ENCODE measurements at places on chromosomes 2 and 18. TPM values are rescaled to one million over a fixed set of nuclear protein-coding genes. Genes with fewer than 3 reads are reported as not detected.

GRCh38 chr2:48122166-48122565 lies 215.9 kb upstream of the FBXO11 start:
- DNase-seq: no peak

The FER1L5 gene
- 0.58 TPM for total RNA-seq

GRCh38 chr2:40219141-40219540 lies 232.7 kb downstream of the SLC8A1 start:
- no peak for DNase-seq

- DNase-seq: no peak
These were observed 859.2 kb upstream of the GYPC start for GRCh38 chr2:125796784-125797183.

DNA sequence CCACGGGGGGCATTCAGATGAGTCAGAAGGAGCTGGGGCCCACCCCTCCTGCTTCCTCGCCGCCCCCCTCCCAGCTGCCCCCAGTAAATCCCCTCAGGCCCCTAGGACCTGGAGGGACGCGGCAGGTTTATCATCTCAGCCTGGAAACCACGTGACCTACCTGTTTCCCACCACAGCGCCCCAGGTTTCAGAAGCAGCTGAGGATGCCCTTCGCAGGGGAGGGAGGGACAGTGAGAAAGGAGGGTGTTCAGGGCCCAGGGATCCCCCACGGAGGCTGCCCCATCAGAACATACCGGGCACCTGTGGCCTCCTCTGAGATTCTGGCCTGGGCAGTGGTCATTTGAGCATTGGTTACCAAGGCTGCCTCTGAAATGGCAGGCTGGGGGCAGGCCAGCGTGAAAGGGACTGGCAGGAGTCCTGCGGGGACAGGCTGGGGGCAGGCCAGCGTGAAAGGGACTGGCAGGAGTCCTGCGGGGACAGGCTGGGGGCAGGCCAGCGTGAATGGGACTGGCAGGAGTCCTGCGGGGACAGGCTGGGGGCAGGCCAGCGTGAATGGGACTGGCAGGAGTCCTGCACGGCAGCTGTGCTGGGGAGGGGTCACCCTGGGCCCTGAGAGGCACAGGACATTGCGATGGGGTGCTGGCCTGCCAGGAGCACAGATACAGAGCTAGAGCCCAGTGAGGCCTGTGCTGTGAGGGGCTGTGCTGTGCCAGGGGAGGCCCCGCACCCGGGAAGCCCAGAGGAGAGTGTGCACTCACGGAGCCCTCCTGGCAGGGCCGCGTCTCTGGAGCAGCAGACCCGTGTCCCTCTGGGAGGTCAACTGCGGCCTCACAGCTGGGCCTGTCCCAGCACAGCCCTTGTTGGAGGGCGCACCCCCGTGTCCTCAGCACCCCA lies 1.6 kb downstream of the NEU4 start:
- no peak for DNase-seq

The LYPD6 gene
- 16.9 TPM for total RNA-seq

DNA sequence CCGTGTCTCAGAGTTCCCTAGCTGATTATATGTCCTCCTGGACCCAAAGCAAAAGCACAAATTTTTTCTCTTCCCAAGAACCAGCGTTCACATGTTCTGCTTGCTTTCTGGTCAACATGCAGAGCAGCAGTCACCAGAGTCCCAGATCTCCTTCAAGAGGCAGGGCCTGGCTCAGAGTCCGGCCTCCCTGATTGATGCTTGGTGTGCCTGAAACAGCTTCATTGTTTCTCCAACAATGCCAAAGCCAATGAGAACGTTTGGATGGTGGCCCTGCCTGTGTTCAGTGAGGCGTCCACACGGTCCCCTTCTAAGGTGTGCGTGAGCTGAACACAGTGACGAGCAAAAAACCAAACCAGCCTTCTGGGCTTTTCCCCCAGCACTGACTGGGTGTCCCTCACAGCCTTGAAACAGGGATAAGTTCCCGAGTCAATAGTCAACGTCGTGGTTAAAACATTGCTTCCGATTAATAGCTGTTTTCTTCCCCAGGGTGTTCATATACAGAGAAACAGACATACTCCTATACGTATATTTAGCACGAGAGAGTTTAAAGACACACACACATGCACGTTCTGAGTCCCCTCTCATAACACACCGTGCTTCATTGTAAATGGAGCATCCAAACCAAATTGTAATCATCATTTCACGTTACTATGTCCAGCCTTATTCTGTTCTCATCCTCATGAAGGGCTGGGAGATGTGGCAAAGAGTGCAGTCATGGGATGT lies 19.3 kb upstream of the POU3F3 start:
- DNase-seq: no peak

The LIMS2 gene
- 18.7 TPM for total RNA-seq

DNA sequence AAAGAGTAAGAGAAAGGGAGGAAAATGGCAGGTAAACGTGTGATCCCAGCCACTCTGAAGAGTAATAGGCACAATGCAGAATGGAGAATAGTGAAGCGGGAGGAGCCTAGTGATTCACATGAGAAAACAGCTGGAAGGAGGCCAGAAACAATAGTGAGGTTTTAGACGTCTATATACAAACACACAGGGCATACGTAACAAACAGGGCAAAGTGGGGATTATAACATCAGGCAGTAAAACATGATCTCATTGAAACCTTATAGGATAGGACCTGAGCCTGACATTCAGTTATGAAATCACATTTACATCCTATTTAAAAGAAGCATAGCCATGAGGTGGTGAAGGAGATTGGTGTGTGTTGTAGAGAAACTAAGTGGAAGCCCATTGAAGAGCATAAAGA lies 33.0 kb upstream of the GATA6 start:
- DNase-seq: no peak

GRCh38 chr2:78963881-78964280 lies 61.6 kb upstream of the REG3G start:
- DNase-seq: no peak

DNA sequence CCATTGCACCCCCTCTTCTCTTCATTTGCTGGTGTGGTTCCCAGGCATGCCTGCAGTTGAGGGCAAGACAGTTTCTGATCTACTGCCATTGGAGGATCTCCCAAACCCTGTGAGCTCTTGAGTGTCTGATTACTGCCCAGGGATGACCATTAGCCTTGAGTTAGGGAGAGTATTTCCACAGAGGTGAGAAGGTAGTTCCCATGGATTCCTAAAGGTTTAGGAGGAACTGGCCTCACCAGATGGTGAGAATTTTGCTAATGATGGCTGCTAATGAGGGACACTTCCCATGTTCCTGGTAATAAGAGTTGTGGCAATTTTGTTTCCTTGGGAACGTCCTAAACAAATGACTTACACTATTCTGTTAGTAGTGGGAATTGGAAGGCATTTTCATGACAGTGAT lies 42.5 kb downstream of the PTPRM start:
- DNase-seq: no peak

GRCh38 chr2:75274936-75275335 lies 75.6 kb upstream of the TACR1 start:
- DNase-seq: no peak

DNA sequence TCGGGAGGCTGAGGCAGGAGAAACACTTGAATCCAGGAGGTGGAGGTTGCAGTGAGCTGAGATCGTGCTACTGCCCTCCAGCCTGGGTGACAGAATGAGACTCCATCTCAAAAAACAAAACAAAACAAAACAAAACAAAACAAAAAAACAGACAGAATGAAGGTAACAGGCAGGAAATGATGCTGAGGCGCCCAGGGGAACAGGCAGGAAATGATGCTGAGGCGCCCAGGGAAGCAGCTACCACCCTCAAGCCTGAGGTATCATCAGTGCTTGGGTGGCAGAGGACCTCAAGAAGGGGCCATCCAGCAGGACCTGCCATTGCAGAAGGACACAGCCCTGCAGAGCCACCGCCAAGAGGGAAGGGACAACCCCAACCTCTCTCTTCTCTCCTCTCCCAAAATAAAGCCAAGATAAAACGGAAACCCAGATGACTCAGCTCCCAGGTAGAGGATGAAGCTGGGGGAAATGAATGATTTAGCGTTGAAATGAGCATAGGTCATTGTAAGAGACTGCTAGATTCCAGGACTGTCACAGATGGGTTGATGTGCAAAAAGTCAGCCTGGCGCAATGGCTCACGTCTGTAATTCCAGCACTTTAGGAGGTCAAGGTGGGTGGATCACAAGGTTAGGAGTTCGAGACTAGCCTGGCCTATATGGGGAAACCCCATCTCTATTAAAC lies 19.3 kb downstream of the SOWAHC start:
- DNase-seq: no peak

- DNase-seq: no peak
These were observed 22.3 kb downstream of the ATP8B1 start for GRCh38 chr18:57780706-57781347.

DNA sequence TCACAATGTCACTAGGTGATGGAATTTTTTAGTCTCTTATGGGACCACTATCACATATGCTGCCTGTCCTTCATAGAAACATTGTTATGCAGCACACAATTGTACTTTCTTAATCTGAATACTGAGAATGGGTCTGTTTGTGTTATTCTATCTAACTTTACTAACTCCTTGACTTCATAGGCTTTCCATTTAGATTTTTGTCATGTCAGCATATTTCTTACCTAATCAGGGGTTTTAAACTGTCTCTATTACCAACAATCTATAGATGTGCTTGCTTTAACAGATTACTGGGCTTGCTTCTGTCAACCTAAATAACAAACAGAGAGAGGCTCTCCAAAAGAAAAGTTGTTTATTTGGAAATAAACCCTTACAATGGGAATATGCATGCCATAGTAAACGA lies 289.6 kb upstream of the ZNF804A start:
- DNase-seq: no peak

GRCh38 chr2:159140070-159140769 lies 146.3 kb downstream of the WDSUB1 start:
- no peak for DNase-seq

DNA sequence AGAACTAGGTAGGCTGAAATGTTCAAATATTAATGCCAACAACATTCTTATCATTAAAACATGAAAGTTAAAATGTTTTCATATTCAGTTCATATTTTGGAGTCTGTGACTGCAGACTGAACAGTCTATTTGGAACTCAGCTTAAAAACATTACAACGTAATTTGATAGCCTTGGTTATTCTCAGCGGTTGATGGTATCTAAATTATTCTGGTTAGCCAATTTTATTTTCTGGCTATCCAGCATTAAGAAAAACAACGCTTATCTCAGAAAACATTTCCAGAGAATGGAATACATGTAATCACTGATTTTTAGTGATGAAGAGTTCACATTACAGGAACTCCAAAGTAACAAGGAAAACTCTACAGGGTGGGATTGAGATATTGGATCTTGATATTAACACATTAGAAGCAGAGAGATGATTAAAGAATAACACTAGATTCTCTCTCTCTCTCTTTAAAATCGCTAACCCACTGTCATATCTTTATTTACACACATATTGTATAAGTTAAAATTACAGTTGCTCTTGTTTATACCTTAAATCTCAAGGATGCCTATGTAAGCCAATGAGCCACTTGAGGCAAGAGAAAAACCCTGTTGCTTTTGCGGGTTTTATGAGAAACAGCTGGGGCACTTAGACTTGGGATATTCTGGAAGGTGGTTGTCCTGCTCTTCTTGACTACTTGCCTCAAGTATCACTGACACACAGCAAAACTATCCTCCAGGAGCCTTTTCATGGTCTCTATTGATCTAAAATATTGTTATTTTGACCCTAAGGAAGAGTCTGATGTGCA lies 84.9 kb downstream of the ICOS start:
- no peak for DNase-seq

- DNase-seq: no peak
These were observed 862.3 kb upstream of the POU3F3 start for GRCh38 chr2:103991591-103991990.

The XDH gene
- total RNA-seq: 2.1 TPM

DNA sequence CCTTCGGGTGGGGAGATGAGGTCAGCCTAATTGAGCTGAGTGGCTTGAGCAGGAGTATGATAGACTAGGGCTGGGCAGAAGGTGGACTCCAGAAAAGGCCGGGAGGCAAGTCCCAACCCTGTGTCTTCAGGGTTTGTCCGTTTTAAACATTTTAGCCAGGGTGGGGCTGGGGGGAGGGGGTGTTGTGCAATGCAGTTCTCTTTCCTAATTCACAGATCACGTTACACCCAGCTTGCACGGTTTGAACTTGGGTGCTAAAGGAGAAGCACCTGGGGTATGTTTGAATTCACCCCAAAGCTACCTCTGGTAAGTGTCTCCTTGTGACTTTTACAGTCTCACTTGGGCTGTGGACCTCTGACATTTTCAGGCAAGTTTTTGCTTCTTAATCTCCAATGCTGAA lies 233.3 kb downstream of the AGAP1 start:
- DNase-seq: no peak

The SCG2 gene
- 15.3 TPM for total RNA-seq

The COX5B gene
- 161 TPM for total RNA-seq

DNA sequence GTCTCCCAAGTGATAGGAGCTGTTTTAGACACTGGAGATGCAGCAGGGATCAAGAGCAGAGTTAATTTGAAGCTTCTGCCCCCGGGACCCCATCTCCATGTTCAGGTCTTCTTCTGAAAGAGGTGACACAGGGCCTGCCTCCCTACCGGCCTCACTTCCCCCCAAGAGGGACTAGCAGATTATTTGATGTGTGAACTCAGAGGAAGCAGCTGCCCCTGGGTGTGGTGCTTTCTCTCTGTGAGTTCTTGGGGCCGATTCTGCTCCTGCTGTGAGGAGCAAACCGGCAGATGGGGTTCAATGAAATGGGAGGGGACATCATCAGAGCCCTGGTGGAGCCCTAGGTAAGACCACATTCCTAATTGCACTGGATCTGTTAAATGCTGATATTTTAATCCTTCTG lies 193.4 kb downstream of the FBXO15 start:
- DNase-seq: no peak

DNA sequence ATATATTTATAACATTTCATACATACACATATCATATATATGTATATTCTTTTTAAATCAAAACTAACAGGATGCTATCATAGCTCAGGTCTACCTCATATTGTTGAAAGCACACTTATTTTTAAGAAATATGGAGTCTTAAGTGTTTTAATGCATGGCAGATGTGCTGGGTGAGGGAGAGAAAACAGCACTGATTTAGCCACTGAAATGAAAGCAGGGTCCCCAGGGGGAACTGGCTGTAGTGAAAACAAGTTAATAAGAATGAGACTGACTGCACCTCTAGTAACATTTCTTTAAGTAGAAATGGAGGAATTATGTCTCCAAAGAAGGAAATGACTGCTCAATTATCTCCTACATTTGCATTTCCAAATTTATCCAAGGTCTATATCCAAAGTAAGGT lies 857.8 kb downstream of the DCDC2C start:
- no peak for DNase-seq

- no peak for DNase-seq
These were observed 261.3 kb upstream of the STON1 start for GRCh38 chr2:48268671-48269070.

GRCh38 chr2:43194121-43194869 lies 32.1 kb downstream of the ZFP36L2 start:
- no peak for DNase-seq

DNA sequence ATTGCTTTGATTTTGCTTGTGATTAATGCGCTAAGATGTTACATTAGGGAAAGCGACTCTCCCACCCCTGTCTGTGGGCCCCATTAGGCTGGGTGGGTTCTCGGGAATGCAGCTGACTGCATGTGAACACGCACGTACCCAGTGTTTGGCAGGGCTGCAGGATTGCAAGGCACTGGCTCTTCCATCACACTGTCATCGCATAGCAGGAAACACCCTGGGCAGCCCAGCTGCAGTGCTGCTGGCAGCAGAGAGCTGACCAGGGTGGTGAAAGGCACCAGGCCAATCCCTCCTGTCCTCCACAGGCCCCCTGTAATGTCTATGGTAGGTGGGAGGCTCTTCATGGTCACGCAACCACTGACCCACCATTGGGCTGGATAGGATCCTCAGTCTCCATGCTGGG lies 34.4 kb upstream of the FZD7 start:
- no peak for DNase-seq

- no peak for DNase-seq
These were observed 248.8 kb downstream of the HNMT start for GRCh38 chr2:138213084-138213483.

Data from urinary bladder (tissue), 4 donors.